HT1080 (cell line): ENCODE measurements at places on chromosomes 5 and 9. TPM values are rescaled to one million over a fixed set of nuclear protein-coding genes. Genes with fewer than 3 reads are reported as not detected.

GRCh38 chr5:142346706-142347105 is 21.9 kb upstream of the SPRY4 start:
- no peak for DNase-seq

DNA sequence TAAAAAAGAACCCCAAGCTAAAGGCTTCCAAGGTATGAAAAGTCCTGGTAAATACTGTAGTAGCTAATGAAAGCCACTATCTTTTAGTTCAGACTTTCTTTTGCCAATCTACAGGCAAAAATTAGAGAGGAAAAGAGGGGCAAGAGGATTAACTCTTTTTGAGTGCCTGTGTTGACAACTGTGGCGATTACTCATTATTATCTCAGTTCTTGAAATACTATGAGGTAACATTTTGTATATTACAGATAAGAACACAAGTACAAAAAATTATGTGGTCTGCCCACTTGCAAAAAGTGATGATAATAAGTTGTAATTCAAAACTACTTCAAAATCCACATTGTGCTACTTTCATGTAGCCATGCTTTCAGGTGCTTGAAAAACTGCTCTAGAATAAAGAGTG is 144.0 kb downstream of the DTWD2 start:
- DNase-seq, result no peak

GRCh38 chr5:119055294-119055693 is 15.6 kb upstream of the DMXL1 start:
- DNase-seq, result no peak

ANXA2R gene
- 0.23 and 0.59 TPM in 2 replicates for total RNA-seq

GRCh38 chr5:10354048-10354872 is 765 bp downstream of the MARCHF6 start:
- peak; percentile 63 for DNase-seq

GRCh38 chr9:124664143-124664542 is 107.0 kb downstream of the NR6A1 start:
- DNase-seq, result no peak

DNA sequence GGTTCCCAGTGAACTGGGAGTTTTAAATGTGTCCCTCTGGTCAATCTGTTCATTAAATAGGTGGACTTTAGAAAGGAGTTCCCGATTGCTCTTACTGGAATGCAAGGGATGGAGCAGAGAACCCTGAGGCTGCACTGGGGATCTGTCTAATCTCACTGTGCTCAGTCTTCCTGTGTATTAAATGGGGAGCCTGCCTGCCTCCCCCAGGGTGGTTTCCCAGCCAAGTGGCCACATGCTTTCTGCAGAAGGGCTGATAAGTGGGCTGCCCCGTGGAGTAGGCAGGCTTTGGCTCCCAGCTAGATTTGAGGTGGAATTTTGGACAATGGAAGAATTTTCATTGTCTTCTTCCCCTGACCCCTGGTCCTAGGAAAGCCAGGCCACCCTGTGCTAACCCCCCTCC is 14.0 kb upstream of the PHYHD1 start:
- DNase-seq, result no peak

GRCh38 chr9:129497813-129498450 is 123.0 kb downstream of the C9orf50 start:
- DNase-seq, result no peak

DNA sequence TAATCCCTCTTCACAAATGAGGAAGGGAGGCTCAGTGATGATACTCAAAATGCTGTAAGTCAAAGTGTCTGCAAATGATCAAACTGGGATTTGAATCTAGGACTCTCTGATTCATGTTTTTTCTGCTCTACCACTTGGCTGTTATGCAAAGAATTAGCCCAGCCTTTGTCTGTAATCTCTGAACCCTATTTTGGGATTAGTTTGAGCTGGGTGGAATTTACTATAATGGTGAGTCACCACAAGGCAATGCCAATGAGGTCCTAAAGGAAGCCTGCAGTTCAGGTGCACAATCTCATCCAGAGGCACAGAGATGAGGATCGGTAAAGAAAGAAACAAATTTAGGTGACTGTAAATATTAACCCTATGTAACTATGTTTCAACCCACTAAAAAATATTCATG is 29.2 kb downstream of the RFK start:
- DNase-seq, result peak; percentile 57

OR1N1 gene
- not detected in 2 replicates for total RNA-seq

AIF1L gene
- total RNA-seq, result 0.50 and 1.0 TPM in 2 replicates

- DNase-seq, result no peak
These were observed 482.1 kb downstream of the SEMA5A start for GRCh38 chr5:9063615-9064245.

MYMK gene
- total RNA-seq, result not detected in 2 replicates
